ENCODE measurements at places on chromosomes 3 and 15.
A peak's percentile ranks its signal among the peaks of the same experiment; 100 is the strongest.

DNA sequence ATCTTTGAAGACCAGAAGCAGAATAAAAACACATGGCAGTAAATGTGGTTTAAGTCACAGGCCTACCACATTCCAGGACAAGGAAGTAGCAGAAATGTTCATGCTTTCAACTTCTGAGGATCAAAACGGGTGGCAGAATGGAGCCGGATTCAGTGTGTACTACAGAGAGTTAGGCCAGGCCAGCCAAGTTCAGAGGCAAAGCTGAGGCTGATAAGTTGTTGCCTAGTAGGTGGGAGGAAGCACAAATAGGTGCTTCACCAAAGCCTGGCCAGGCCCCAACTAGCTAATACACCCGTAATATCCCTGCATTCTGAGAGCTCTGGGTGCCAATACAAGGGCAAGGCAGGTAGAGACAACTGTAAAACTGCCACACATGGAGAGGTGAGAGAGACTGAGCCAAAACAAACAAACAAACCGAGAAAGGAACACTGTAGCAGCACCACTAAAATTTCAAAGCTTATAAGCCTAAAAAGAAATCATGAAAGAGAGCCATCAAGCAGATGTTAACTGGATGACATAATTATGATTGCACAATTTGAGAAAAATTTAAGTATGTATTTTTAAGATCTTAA, 156.4 kb upstream of the CBLB start:
- no peak for DNase-seq

DNA sequence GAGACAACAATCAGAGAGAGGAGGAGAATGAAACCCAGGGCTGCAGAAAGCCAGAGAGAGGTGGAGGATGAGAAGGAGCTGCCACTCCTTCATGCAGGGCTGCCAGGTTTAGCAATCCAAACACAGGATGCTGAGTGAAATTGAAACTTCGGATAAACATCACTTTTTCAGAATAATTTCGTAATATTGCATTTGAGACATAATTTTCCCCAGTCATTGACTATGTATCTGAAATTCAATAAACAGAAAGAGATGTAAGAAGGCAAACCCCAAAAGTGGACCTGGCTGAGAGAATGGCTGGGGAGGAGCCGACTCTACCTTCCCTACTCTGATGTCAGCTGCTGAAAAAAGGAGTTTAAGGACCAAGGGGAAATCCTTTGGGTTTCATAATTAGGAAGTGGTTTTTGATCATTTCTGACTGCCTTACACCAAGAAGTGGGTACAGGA, 33.8 kb downstream of the SLC9A9 start:
- DNase-seq, result no peak

- no peak for DNase-seq
Measured at GRCh38 chr3:174957551-174958001, 98.4 kb downstream of the NAALADL2 start.

GRCh38 chr15:89358755-89359439, 24.3 kb upstream of the POLG start:
- DNase-seq, result peak; percentile 37

DNA sequence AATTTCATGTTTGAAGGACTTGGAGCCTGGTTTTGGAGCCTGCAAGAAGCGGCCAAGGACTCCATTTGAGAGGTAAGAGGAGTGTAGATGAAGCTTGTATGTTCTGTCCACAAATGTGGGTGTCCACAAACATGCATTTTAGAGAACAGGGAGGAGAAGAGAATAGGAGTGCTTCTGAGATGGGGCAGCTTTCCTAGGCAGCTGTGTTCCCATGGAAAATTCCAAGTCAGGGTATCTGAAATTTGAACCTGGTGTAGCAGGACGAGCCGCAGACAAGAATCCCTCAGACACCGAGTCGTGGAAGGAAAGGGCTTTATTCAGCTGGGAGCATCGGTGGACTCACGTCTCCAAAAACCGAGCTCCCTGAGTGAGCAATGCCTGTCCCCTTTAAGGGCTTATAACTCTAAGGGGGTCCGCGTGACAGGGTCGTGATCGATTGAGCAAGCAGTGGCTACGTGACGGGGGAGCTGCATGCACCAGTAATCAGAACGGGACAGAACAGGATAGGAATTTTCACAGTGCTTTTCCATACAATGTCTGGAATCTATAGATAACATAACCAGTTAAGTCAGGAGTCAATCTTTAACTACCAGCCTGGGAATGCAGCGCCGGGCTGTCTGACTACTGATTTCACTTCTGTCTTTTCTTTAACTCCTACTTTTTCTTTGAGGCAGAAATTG, 71.4 kb upstream of the WDR72 start:
- DNase-seq, result no peak

- DNase-seq, result no peak
Measured at GRCh38 chr3:15795651-15796308, 2.0 kb downstream of the ANKRD28 start.

- DNase-seq, result no peak
Measured at GRCh38 chr15:92538115-92538514, 117.5 kb downstream of the FAM174B start.

GRCh38 chr3:30680789-30681648, 74.6 kb downstream of the TGFBR2 start:
- no peak for DNase-seq

DNA sequence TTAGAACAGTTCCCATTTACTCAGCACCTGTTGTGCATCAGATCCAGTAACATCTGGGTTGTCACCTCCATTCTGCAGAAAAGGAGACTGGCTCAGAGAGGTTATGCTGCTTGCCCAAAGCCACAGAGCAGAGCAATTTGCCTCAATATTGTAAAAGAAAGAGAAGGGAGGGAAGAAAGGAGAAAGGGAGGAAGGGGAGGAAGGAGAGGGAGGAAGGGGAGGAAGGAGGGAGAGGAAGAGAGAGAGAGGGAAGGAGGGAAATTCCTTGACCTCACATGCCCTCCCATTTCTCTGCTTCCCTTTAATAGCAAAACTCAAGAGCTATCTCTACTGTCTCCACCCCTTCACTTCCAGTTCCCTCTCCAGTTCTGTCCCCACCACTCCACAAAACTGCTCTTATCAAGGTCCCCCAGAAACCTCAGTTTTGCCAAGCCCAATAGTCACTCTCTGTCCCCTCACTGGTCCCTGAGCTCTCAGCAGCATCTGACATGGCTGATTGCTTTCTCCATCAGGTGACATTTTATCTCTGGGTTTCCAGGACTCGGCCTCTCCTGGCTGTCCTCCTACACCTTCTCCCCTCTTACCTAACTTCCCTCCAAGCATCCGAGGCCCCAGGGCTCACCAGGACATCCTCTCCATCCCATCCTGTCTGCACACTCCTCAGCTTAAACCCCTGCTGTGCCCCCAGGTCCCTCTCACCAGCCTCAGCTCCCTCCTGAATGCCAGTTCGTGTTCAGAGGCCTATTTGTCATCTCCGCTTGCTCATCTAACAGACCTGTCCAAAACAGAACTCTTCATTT, 104.7 kb upstream of the LINGO1 start:
- DNase-seq, result no peak

- DNase-seq, result no peak
Measured at GRCh38 chr15:62782896-62783295, 259.7 kb upstream of the TPM1 start.

DNA sequence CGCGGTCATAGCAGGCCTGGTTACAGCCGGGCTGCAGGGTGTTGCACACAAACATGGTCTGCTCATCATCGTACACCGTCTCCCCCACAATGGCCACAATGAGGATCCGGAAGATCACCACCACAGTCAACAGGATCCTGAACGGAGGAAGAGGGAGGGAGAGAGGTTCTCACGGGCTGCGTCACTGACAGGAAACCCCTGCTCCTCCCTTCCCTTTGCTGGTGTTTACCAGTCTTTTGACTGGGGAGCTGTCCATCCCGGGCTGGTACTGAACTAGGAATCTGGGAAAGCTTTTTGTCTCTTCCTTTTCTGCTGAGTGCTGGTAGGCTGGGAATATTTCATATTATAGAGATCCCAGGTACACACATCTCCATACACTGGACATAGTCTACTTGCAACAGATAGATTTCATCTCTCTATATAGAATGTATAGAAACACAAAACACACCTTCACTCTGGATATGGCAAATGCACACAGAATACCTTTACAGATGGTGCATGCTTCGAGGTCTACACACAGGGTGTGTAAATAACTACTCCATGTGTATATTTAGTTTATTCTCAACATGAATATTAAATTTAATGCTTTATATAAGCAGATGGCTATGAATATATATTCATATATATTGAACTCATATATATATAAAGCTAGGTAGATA, 1.4 kb downstream of the GJD2 start:
- no peak for DNase-seq

GRCh38 chr3:191339316-191339917, 9.1 kb upstream of the UTS2B start:
- DNase-seq, result no peak

- DNase-seq, result no peak
Measured at GRCh38 chr3:113295463-113295862, 84.1 kb downstream of the BOC start.

DNA sequence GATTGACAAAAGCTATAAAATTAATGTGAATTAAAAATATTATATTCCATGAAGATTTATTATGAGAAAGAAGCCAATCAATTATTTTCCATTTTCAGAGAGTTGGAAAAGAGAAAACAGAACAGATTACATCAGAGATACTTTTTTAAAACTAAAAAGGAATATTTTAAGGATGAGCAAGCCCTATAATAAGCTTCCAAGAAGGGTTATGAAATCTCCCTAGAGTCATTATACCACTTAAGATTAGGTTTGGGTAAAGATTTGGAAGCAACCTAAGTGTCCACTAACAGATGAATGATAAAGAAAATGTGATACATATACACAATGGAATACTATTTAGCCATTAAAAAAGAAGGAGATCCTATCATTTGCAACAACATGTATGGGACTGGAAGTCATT, 51.6 kb upstream of the FSIP1 start:
- no peak for DNase-seq

DNA sequence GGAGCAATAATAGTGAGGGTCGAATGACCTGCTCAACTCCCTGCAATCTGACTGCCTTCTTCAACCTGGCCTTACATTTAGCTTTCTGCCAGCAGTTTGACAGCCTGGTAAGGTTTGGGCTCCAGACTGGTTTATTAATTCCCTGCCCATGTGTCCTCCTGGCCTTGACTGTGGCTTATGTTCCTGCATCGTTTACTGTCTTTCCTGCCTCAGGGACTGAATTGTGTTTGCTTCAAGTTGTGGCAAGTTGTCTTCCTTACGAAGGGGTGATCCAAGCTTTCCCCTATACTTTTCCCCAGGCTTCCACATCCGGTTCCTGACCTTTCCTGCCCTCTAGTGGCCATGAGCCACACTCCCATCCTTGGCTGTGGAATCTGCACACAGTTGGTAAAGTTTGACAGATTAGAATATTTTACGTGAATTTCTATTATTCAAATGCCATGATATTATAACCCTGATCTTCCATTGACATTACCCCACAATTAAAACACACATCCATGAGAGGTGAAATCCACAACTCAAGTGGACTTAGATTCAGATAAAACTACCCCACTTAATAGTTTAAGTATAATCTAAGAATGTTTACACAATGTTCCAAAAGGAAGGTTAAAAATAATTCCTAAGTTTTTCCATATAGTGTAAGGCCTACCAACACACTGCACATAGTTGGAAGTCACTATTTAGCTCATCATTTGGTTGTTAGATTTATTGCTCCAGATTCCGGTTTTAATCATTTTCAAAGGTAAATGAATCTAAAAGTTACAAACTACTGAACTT, 95.7 kb downstream of the NEDD4 start:
- DNase-seq, result no peak

GRCh38 chr15:78018946-78019644, 58.4 kb downstream of the TBC1D2B start:
- DNase-seq, result no peak

DNA sequence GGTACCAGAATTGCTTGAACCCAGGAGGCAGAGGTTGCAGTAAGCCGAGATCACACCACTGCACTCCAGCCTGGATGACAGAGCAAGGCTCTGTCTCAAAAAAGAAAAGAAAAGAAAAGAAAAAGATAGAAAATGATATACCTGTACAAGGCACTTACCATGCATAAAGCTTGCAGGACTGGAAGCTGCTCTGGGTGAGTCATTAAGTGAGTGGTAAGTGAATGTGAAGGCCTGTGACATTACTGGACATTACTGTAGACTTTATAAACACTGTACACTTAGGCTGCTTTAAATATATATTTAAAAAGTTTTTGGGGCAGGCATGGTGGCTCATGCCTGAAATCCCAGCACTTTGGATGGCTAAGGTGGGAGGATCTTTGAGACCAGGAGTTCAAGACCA, 99.2 kb downstream of the SLMAP start:
- DNase-seq, result no peak

GRCh38 chr3:35549690-35550089, 89.6 kb upstream of the ARPP21 start:
- DNase-seq, result no peak

DNA sequence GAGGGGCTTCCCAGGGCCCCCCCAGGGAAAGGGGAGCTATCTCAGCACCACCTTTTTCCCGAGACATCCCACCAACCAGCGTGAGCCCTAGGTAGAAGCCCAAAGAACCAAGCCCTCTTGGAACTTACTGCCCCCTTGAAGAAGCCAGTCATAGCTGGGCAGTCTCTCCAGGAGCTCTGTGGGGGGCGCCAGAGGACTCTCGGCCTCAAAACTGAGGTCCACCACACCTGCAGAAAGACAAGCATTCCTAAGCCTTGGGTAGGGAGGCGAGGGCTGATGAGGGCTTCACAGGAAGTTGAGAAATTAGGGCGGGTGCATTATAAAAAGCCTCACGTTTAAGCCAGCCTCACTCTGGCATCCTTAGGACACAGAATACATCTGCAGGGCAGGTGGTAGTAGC, 9.0 kb downstream of the SSUH2 start:
- no peak for DNase-seq

- no peak for DNase-seq
Measured at GRCh38 chr3:101212730-101213129, 107.6 kb downstream of the IMPG2 start.

DNA sequence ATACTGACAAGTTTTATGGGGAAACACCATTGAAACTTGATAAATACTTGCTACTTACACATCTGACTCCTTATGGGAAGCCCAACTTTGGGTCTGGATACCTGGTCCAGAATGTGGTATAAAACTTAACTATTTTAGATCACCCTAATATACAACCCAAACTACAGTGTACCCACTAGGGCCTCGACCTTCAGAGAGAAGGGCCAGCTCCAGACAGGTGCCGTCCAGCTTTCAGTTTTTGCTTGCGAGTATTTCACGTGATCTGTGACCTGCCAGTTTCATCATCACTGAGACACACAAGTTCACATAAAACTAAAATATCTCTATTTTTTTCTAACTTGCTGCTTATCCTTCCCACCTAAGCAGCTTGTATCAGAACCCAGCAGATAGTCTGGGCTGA, 59.3 kb upstream of the RPL35A start:
- DNase-seq, result no peak

GRCh38 chr3:110070161-110070916, 733.0 kb upstream of the DPPA4 start:
- DNase-seq, result no peak
